Neural crest cell (in vitro differentiated cells): ENCODE measurements at places on chromosomes 4 and X. TPM values are rescaled to one million over a fixed set of nuclear protein-coding genes. Genes with fewer than 3 reads are reported as not detected.

- no peak for DNase-seq
Observed at GRCh38 chr4:13541176-13541604, 3.1 kb downstream of the NKX3-2 start.

- no peak for DNase-seq
Observed at GRCh38 chr4:121155893-121156292, 8.2 kb downstream of the TNIP3 start.

- DNase-seq = no peak
Observed at GRCh38 chr4:155539746-155540145, 126.9 kb upstream of the GUCY1A1 start.

GRCh38 chr4:71473541-71474240 is 134.9 kb downstream of the SLC4A4 start:
- no peak for DNase-seq

The ARMCX2 gene
- total RNA-seq = 79.9 and 85.6 TPM in 2 replicates

- peak; percentile 18 for DNase-seq
Observed at GRCh38 chr4:86895692-86896488, 3.7 kb upstream of the C4orf36 start.

The RAB9B gene
- 3.4 and 3.7 TPM in 2 replicates for total RNA-seq

GRCh38 chrX:639151-639550 is 8.6 kb downstream of the SHOX start:
- DNase-seq = no peak

DNA sequence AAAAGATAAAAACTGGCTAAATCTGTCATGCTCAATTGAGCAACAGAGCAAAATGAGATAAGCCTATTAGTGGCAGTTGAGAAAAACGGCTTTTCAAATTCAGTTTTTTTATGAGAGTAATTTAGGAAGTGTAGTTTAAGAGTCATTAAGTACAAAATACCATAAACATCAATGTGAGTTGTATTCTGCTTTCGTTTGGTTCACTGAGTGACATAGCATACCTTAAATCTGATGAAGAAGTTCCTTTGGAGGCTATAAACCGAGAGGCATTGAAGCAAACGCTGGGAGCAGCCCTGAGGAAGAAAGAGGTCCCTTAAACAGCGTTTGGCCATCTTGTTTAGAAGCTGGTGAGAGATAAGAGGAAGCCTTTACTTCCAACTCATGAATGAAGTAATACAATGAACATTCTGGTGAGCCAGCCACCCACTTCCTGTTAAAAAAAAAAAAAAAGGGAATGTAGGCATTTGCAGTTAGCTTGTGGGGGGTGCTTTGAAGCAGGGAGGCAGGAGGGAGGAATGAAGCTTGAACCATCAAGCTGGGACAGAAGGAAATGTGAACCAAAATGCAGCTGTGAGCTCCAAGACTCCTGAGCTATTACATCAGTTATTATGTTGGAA is 132.3 kb downstream of the ZNF330 start:
- DNase-seq = no peak

GRCh38 chr4:118035309-118035708 is 1.0 kb downstream of the NDST3 start:
- no peak for DNase-seq

DNA sequence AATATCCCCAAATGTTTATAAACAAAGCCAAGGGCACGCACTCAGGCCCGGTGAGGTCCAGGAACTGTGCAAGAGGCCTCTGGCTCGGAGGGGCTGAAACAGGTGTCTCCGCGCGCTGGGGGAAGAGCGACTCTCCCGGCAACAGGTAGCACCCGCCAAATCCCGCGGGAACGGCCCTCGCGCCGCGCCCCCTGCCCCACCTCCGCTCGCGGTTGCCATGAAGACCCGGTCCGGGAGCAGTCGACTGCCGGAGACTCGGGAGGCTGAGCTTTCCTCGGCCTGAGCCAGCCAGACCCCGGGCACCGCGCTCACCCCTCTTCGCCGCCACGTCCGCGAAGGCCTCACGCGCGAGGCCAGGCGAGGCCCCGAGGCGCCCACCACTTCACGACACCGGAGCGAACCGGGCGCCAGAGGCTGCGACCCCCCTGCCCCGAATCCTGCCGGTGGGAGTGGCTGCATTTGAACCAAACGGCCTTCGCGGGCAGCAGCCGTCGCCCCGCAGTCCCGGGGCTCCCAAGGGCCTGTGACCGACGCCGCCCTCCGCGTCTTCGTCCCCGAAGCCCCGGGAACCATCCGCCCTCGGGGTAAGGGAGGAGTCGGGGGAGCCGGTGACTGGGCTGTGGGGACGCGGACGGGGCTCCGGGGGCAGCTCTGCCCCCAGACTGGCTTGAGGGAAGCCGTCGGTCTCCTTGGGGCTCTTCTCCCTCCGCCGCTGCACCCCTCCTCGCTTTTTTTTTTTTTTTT is at the start of gene NSUN7:
Gene NSUN7 (plus strand): TSS at position 239 of the 744 bp plus-strand sequence. CDS start 739 bp downstream, outside the sequence.
- peak; percentile 63 for DNase-seq

The GAGE12H gene
- total RNA-seq = not detected in 2 replicates

DNA sequence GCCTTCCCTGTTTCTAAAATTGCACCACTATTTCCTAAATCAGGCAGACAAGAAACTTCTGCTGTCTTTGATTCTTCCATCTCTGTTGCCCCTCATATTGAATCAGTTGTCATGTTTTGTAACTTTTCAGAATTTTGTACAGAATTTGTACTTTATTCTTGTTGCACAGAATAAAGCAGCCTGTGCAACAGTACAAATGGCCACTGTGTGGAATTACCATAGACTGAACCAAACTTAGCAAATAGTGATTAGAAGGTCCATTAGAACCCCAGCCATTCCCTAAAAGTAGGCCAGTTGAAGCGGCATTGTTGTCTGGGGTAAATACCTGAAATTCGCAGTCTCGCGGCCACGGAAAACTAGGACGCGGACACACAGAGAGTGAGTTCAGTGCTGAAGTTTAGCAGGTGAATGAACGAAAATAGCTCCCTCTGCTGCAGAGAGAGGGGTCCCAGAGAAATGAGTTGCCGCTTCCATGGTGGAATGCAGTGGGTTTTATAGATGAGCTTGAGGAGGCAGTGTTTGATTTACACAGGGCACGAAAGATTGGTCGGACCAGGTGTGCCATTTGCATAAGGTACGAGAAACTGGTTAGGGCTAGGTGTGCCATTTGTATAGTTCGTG is 71.8 kb downstream of the C4orf33 start:
- no peak for DNase-seq
